ENCODE measurements at places on chromosomes 4 and X.

- DNase-seq, result no peak
These were observed 23.3 kb upstream of the PPP2R2C start for GRCh38 chr4:6495736-6496135.

DNA sequence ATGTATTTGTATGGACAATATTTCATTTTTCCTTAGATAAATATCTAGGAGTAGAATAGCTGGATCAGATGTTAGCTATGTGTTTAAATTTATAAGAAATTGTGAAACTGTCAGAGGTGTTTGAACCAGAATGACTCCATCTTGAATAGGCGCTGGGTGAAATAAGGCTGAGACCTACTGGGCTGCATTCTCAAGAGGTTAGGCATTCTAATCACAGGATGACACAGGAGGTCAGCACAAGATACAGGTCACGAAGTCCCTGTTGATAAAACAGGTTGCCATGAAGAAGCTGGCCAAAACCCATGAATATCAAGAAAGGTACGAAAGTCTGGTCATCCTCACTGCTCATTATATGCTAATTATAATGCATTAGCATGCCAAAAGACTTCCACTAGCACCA, 36.3 kb upstream of the SPIN4 start:
- DNase-seq, result no peak

- DNase-seq, result no peak
These were observed 6.9 kb downstream of the ATP7A start for GRCh38 chrX:77917294-77917933.

- DNase-seq, result no peak
These were observed 244.9 kb upstream of the AGA start for GRCh38 chr4:177687117-177687516.

- DNase-seq, result no peak
These were observed 26.3 kb upstream of the TRPC3 start for GRCh38 chr4:121978172-121978516.

GRCh38 chrX:86711531-86712180, 563.4 kb downstream of the DACH2 start:
- no peak for DNase-seq

GRCh38 chr4:5933116-5933515, 40.2 kb upstream of the CRMP1 start:
- DNase-seq, result no peak

DNA sequence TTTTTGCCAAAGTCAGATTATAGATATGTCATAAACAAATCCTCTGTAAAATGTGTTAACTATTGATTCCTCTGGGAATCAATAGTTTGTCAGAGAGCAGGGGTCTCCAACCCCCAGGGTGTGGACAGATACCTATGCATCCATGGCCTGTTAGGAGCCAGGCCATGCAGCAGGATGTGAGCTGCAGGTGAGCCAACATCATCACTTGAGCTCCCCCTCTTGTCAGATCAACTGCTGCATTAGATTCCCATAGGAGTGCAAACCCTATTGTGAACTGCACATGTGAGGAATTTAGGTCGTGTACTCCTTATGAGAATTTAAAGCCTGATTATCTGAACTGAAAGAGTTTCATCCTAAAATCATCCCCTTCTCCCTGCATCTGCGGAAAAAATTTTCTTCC, 1365.4 kb downstream of the ARAP2 start:
- DNase-seq, result no peak
